ENCODE measurements at places on chromosomes 1 and 21. TPM values are rescaled to one million over a fixed set of nuclear protein-coding genes. Genes with fewer than 3 reads are reported as not detected.

DNA sequence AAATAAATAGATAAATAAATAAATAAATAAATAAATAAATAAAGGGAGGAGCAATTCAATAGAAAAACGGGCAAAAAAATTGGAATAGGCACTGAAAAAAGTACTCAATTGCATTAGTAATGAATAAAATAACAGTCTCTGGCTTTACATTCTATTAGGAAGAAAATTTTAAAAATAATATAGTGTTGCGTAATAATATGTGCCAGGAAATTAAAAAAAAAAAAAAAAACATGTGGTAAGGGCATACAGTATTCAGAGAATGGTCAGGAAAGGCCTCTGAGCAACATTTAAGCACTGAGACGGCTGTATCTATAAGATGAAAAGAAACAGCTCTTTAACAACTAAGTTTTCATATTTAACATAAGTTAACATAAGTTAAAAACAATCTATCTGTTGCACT is 48.7 kb upstream of the GLIS1 start:
- no peak for DNase-seq

DNA sequence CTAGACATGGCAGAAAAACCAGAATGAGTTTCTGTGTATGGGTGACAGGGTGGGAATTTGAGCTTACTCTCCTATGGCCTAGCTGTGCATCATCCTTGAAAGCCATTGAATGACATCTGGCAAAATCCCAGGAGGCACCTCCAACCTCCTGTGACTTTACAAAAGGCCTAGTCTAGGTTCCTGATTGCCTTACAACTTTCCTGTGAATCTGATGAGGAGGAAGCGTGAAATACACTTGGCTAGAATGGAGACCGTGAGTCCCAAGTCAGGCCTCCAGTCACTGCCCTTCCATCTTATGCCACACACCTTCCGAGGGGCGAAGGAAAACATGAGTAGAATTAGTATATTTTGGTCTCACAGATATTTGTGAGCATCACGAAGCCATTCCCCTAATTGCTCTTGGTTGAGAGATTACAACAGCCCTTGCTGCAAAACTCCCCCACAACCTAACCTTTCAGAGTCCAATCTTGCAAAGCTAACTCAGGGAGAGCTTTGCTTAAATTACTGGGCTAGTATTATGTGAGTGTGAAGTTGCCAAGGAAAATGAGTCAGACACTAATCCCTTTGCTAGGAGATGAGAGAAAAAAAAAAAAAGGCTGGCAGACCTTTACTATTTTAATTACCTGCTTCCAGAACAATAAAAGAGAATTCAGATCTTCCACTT is 36.3 kb upstream of the PAXBP1 start:
- DNase-seq, result no peak

DNA sequence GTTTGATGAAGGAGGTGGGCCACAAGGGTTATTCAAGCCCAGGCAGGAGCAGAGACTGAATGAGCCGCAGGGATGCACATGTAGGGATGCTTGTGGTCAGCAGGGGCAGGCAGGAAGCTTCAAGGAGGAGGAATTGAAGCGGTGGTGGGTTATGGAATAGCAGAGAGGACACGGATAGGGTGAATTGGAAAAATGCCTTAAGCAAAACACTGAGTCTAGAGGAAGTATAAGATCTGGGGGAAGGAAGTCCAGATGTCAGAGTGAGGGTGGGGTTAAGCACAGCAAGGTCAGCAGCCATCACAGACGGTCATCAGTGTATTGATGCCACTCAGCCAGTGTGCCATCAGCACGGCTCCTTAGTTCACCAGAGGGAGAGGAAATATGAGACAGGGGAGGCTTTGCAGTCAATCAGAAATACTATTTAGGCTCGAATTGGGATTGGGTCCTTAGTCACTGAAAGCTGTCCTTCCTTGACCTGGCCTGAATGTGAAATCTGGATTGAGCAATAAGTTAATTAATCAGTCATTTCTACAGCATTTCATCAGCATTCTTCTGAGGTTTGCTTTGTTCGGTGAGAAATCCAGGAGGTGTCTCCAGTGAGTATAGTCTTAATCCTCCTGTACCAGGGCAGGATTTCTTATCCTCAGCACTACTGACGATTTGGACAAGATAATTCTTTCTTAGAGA is 6.0 kb upstream of the LCE1F start:
- DNase-seq, result no peak

- DNase-seq, result no peak
Measured at GRCh38 chr1:222582099-222582774, 7.5 kb downstream of the TAF1A start.

GRCh38 chr1:46790446-46791101 is 8.3 kb upstream of the CYP4B1 start:
- no peak for DNase-seq

- no peak for DNase-seq
Measured at GRCh38 chr21:31708541-31708940, 23.4 kb downstream of the SCAF4 start.

- DNase-seq, result no peak
Measured at GRCh38 chr1:205179842-205180241, 31.7 kb downstream of the DSTYK start.

Gene RAB3GAP2
- total RNA-seq, result 25.9 TPM

DNA sequence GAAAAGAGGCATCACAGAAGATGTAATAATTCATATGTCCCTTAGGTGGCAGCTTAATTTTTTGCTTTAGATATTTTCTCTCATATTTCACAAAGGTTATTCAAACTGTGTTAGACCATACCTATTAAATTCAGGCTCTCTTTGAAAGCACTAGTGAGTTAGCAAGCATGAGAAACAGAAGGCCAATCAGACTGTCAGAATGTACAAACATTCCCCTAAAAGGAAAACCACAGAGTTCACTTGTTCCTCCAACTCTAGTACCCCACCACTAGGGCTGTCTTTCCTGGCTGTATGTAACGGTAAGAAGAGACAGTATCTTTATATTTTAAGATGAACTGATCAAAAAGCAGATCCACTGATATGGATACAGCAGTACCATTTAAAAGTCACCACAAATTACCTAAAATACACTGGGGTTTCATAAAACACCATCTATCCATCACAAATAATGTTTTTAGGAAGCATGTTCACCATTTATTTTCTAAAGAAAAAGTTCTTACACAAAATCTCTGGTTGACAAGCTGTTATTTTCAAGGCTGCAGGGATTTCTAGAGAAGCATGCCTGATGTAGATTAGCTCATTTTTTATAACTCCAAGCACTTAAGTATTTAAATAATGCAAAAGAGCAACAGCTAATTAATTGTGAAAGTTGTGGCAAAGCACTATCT is 1.8 kb downstream of the ARPC5 start:
- no peak for DNase-seq

GRCh38 chr21:33375101-33375644 is 28.0 kb upstream of the IFNGR2 start:
- DNase-seq, result no peak

- no peak for DNase-seq
Measured at GRCh38 chr1:209443361-209443931, 140.1 kb upstream of the CAMK1G start.

Gene CCDC27
- total RNA-seq, result not detected

DNA sequence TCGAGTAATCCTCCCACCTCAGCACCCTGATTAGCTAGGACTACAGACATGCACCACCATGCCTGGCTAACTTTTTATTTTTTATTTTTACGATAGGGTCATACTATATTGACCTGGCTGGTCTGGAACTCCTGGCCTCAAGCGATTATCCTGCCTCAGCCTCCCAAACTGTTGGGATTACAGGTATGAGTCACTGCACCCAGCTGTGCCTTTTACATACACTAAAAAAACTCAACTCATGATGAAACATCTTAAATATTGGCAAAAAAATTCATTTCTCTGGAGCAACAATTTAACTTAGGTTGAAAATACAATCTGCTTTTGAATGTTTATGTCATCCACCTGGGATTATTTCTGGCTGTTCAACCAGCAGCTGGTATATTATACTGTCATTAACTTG is 598.3 kb upstream of the ZP4 start:
- DNase-seq, result no peak

- no peak for DNase-seq
Measured at GRCh38 chr1:229769809-229770208, 143.8 kb downstream of the URB2 start.

GRCh38 chr1:246622035-246622652 is 55.9 kb downstream of the CNST start:
- DNase-seq, result no peak

DNA sequence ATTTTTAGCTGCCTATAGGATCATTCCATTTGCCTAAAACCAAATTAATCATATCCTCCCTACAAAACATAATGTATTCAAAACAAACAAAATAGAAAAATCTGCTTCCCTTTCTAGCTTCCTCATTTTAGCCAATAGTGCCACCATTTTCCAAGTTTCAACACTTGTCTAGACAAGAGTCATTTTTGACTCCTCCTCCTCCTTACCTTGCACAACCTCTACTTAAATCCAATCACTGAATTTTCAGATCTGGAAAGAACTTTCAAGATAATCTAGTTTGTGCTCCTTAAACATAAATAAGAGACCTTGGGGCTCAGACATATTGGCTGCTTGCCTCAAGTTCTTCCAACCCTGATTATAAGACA is 7.4 kb downstream of the STX6 start:
- DNase-seq, result no peak
